Uterine smooth muscle cell (primary cell): ENCODE measurements at places on chromosomes 12 and 14. TPM values are rescaled to one million over a fixed set of nuclear protein-coding genes. Genes with fewer than 3 reads are reported as not detected.

Gene FERMT2
- total RNA-seq = 107 and 157 TPM in 2 replicates

Gene CD163
- not detected in 2 replicates for total RNA-seq

Gene TTC9
- under 0.01 TPM in 2 replicates for total RNA-seq

Gene PTPN21
- 9.0 and 11.0 TPM in 2 replicates for total RNA-seq

Gene CAPS2
- total RNA-seq = 9.2 and 9.4 TPM in 2 replicates

Gene ACOT6
- 0.12 TPM in 1 of 2 replicates, not detected in the other for total RNA-seq

Gene CHST11
- total RNA-seq = 5.7 and 6.1 TPM in 2 replicates

Gene CDC42BPB
- 80.1 and 96.5 TPM in 2 replicates for total RNA-seq

Gene MEG3
- 81.9 and 191 TPM in 2 replicates for total RNA-seq

Gene PLD4
- total RNA-seq = under 0.01 and 0.22 TPM in 2 replicates

Gene OR6C3
- not detected in 2 replicates for total RNA-seq

Gene KRT85
- total RNA-seq = not detected in 2 replicates

Gene NGB
- not detected in 2 replicates for total RNA-seq

Gene FITM1
- total RNA-seq = 0.37 TPM in 1 of 2 replicates, not detected in the other

Gene SLC38A4
- total RNA-seq = 0.11 and 0.25 TPM in 2 replicates

Gene FZD10
- under 0.01 and 0.12 TPM in 2 replicates for total RNA-seq

Gene SLC5A8
- not detected in 2 replicates for total RNA-seq

Gene ANKS1B
- 1.2 TPM in 2 replicates for total RNA-seq

Gene DBX2
- not detected in 2 replicates for total RNA-seq

Gene TGM1
- 0.25 and 0.55 TPM in 2 replicates for total RNA-seq
